Vagina (tissue), 2 donors: ENCODE measurements at places on chromosomes 12 and 14.

DNA sequence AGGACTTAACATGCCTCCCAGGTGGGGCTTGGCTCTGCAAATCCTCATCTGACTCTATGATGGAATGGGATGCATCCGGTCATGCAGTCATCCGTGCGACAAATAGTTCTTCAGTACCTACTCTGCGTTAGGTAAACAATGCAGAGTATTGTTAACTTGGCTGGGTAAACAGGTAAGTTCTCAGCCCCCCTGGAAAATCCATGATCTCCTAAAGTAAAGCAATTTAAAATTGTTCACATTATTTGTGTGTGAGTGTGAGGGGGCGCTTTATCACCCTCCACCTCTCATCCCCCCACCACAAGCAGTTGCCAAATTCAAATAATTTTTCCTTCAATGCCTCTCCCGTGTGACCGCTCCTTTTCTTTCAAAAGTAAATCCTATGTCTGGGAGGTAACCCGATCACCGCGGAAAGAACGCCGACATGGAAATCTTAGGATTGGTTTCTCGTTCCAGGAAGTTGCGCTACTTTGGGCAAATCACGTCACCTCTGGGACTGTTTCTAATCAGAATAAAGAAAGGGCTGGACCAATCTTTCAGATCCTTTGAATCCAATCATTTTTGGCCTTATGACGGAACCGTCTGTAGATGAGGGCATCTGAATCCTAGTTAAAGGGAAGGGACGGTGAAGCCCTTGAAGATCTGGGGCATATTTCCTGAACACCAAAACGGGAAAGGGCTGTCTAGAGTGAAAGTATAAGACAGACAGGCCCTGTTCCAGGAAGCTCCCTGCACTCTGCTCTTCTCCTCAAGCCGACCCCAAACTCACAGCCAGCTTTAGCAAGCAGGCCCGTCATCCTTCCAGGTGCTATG is 44.0 kb upstream of the SINHCAF start:
- no peak for DNase-seq

DNA sequence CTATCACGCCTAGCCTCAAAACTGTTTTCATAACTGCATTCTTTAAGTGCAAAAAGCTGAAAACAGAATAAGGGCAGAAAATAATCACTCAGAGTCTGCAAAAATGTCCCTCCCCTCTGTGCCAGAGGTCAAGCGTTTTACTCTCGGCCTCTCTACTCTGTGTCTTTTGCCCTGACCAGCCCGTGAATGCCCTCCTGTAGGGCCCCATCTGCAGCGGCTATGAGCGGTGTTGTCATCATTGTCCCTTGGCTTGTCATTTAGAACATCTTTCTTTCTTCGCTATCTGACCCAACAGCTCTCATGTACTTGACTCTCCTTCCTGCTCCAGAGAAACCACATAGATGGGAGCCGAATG is 21.7 kb downstream of the ELK3 start:
- no peak for DNase-seq

GRCh38 chr12:13289653-13290289 is 93.2 kb downstream of the EMP1 start:
- no peak for DNase-seq

GRCh38 chr12:117026921-117027250 is 72.3 kb downstream of the TESC start:
- DNase-seq, result no peak

- no peak for DNase-seq
These were observed 65.0 kb downstream of the ITPK1 start for GRCh38 chr14:93050761-93051160.

- DNase-seq, result no peak
These were observed 10.6 kb upstream of the PYGL start for GRCh38 chr14:50954811-50955372.

DNA sequence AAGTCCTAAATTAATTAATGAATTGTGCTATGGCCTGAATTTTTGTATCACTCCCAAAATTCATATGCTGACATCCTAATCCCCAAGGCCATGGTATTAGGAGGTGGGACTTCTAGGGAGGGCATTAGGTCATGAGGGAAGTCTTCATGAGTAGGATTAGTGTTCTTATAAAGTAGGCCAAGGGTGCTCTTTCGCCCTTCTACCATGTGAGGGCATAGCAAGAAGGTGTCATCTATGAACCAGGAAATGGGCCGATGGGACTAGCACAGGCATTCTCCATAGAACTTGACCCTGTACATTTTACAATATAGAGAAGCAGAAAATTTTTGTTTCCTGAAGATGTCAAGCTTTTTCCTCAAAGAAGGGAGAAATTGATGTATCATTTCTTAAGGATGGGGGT is 12.5 kb downstream of the SYT10 start:
- DNase-seq, result no peak

DNA sequence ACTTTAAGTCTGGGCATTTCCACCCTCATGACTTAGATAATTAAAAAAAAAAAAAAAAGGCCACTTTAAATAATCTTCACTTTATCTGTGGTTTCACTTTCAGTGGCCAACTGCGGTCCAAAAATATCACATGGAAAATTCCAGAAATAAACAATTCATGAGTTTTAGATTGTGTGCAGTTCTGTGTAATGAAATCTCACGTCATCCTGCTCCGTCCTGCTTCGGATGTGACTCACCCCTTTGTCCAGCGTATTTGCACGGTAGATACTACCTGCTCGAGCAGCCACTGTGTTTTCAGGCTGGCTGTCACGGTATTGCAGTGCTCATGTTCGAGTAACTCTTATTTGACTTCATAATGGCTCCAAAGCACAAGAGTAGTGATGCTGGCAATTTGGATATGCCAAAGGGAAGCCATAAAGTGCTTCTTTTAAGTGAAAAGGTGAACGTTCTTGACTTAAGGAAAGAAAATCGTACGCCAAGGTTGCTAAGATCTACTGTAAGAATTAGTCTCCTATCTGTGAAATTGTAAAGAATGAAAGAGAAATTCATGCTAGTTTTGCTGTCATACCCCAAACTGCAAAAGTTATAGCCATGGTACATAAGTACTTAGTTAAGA is 2.4 kb downstream of the E2F7 start:
- DNase-seq, result no peak

GRCh38 chr12:27304856-27305255 is 27.8 kb upstream of the BMAL2 start:
- DNase-seq, result no peak

GRCh38 chr12:1533205-1533601 is 61.2 kb downstream of the FBXL14 start:
- no peak for DNase-seq

GRCh38 chr12:53844994-53845844 is 93.4 kb upstream of the HOXC13 start:
- DNase-seq, result no peak

DNA sequence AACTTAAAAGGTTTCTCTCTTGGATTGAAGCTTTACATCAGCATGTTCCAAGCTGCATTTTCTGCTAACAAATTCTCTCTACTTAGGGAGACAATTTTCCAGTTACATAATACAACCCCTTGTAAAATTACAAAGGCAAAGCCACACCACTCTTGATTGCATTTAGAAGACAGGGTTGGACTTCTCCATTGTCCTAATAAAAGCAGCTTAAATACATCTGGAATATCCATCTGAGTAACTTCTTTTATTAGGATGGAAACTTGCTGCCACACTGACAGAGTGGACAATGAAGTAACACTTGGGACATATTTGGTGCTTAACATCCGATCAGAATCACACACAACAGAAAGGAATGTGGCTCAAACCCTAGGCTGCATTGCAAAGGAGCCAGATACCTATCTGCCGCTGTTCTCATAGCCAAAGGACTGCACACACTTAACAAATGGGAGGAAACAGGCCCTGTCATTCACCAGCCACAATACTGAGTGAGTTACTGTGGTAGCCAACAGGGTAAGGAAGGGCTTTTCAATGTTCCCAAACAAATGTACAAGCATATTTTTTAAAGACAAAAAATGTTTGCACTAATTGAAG is 157.2 kb downstream of the PAX9 start:
- no peak for DNase-seq

- DNase-seq, result no peak
These were observed 299.6 kb downstream of the DPF3 start for GRCh38 chr14:72594099-72594901.

- no peak for DNase-seq
These were observed 126.8 kb downstream of the TRAFD1 start for GRCh38 chr12:112252184-112252583.

DNA sequence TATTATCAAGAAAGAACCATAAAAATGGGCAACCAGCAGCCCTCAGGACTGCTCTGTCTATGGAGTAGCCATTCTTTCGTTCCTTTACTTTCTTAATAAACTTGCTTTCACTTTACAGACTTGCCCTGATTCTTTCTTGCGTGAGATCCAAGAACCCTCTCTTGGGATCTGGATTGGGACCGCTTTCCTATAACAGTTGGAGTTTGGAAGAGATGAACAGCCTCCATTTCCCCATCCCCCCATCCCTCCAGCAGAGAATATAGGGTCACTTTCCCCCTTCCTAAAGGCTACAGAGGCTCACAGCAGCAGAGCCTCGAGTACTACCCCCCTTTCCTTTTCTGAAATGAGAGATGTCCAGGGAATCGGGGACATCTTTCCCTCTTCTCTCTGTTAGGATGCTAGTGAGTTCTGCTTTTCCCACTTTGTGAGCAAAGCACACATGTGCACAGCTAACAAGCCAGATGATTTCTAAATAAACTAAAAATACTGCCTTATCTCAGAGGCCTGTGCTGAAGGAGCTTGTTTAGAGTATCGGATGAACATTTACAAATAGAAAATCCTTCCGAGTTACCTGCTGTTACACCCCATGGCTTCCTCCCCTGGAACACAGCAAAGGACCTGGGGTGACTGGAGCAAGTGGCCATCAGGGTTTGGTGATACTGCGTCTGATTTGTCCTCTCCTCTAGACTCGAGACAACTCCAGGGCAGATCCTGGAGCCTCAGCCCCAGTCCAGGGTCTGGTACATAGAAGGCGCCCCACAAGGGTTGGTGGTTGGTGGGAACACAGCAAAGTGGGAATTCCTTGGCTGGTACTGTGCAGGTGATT is 144.2 kb downstream of the SLC38A6 start:
- no peak for DNase-seq

DNA sequence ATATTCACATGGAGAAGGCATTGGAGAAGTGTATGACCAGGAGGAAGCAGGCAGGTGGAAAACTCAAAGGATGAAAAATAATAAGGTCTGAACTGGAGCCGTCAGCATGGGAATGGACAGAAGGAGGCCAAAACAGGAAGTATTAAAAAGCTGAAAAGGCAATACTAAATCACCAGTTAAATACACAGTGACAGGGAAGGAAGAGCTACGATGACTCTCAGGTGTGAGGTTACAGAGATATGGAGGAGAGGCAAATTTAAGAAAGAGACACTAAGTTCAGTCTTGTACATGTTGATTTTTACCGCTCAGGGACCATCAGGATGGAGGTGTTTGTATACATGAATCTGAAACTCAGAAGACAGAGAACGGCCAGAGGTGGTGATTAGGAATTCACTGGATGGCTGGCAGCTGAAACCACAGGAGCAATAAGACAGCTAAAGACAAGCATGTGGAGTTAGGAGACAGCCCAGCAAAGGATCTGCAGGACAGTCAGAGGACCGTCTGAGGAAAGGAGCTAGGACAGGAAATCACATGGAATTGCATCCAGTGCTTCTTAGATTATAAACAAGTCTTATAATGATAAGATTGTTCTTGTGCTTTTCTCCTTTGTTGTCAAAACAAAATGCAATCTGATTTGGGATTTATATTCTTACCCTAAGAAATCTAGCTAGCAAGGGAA is 33.9 kb upstream of the CDKN3 start:
- no peak for DNase-seq

GRCh38 chr12:12123036-12123604 is 52.4 kb downstream of the BCL2L14 start:
- no peak for DNase-seq
